ELF-1 (cell line): ENCODE measurements at places on chromosomes 13 and 19.

- peak; percentile 9 for DNase-seq
Measured at GRCh38 chr19:29525901-29526729, at the start of gene VSTM2B. Gene VSTM2B, plus strand, starts transcription at chr19:29525994. Its CDS starts 590 bp downstream, at chr19:29526584.

GRCh38 chr19:3725640-3726310 is 17.6 kb downstream of the TJP3 start:
- DNase-seq = peak; percentile 81

GRCh38 chr13:23956106-23956505 is 58.8 kb upstream of the C1QTNF9B start:
- no peak for DNase-seq

DNA sequence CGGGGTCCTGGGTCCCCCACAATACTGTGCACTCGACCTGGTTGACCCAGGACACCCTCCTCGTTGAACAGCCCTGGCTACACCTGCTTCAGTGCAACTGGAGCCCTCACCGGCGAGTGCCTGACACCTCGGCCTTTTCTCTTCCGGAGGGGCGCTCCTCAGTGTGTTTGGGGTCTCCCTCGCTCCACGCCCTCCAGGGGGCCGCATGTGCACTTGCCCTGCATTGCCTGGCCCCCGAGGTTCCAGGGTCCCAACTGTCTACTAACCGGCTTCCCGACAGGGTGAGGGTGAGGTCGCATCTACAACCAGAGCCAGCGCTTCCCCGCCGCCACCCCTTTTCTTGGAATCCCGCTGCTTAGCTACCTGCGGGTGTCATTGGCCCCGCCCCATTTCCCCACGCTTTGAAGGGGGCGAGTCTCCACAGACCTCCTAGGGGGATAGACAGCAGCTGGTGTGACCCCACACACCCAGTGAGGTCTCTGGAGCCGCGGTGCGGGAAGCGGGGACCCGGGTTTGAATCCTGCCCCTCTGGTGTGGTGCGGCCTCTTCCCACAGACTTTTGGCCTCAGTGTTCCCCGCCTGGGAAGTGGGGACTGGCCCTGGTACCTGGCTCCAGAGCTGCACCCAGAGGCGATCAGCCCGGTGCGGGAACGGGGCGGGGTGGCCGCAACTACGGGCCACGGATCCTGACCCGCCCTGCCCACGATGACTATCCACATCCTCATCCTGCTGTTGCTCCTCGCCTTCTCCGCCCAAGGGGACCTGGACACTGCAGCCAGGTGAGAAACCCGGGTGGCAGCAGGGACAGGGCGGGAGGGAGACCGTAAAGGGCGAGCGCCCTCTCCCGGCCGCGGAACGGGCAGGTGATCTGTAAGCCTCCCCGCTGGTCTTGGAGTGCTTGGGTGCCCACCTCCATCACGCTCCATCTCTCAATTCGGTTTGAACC is at the start of gene ADM5:
ADM5 (plus strand) TSS at position 462 of the 946 bp plus-strand sequence; CDS start at position 706, 244 bp downstream.
- peak; percentile 20 for DNase-seq
